Dermis blood vessel endothelial cell (primary cell): ENCODE measurements at places on chromosomes 2 and 18. TPM values are rescaled to one million over a fixed set of nuclear protein-coding genes. Genes with fewer than 3 reads are reported as not detected.

DNA sequence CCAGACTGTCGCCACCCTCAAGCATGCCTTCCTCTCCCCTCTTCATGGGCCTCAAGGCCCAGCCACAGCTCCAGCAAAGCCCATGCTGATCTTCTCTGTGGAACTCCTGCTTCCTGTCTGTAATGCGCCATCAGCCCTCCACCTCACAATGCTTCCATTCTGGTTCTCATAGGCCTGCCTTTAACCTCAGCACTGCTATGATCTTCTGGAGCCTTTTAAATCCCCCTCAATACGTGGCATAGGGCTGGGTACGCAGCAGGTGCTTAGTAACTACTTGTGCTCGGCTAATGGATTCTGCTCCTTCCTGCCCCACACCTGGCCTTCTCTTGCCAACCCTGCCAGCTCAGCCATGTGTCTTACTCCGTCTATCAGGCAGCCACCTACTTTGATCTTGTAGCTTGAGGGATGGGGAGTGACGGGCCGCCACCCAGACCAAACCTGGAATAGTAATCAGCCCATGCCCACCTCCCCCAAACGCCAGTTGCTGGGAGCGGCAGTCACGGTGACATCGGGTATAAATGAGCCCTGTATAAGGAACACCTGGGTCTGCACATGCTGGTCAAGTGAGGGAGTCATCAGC, 106.7 kb upstream of the MCFD2 start:
- no peak for DNase-seq

GRCh38 chr2:156380117-156380645, 47.7 kb upstream of the NR4A2 start:
- no peak for DNase-seq

Gene TBR1
- total RNA-seq, result not detected in 2 replicates

Gene STK36
- total RNA-seq, result 11.5 and 15.3 TPM in 2 replicates

Gene GCG
- not detected in 2 replicates for total RNA-seq

DNA sequence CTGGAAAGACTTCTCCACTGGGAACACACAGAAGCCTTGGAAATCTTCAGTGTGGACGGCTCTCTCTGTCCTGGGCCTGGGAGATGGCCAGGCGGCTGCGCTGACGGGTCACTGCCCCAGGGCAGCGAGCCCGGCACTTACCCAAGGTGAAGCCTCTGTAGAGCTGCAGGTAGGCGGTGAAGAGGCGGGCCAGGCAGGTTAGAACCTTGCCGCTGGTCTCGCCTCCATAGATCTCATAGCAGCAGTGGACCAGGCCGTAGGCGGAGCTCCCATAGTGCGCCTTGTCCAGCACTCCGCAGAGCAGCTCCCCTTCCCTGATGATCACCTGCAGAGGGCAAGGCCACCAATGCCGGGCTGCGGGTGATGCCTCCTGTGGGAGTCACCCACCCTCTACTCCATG, 53.0 kb downstream of the POLR1A start:
- no peak for DNase-seq

DNA sequence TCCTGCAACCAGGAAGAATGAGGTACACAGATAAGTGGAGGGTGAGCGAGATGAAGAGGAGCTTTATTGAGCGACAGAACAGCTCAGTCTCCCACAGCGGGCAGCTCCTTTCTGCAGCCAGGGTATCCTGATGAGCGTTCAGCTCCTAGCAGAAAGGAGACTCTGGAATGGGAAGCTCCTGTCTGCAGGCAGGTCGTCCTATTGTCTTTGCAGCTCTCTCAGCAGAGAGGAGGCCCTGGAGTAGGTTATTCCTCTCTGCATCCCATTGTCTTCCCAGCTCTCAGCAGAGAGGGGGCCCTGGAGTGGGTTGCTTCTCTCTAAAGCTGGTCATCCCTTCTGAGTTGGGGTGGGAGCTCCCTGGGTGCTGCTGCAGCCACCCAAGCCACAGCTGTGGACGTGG, 41.2 kb downstream of the TAF1B start:
- DNase-seq, result no peak

DNA sequence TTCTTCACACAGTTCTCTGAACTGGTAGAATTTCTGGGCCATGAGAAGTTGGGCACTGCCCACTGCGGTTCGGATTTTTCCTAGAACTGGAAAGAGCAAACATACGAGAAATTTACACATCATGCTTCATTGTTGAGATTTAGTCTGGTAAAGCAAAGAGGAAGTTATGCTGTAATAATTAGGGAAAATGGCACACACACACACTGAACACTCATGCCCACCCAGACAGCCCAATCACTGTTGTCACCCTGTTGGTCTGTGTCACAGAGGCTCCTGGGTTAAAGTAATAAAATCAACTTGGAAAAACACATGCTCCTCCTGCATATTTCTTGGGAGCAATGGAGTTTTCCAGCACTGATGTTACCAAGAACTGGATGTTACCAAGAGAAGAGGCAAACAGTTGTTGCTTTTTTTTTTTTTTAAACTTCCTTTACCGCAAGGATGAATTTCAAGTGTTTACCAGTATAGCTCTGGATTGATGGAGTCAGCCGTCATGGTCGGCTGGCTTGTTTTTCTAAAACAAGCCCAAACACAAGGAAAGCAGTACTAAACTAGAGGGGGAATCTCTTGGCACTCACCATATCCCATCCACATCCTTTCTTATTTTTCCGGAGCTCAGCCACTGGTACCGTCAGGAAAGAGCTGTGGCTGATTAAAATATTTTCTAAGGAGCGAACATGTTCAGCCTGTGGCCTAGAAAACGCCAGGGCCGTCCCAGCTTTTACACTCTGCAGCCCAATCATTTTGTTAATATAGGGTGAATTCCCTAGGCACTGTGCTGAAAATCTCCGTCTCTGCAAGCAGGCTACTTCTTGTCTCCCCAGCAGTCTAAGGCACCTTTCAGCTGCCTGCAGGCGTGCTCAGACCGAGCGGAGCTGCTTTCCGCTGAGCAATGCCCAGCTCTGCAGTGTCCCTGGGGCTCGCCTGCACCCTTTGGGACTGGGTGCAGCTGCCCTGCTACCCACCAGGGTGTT, 58.9 kb downstream of the TGIF1 start:
- DNase-seq, result no peak

GRCh38 chr2:218327451-218328210, 29.0 kb upstream of the CATIP start:
- DNase-seq, result no peak

DNA sequence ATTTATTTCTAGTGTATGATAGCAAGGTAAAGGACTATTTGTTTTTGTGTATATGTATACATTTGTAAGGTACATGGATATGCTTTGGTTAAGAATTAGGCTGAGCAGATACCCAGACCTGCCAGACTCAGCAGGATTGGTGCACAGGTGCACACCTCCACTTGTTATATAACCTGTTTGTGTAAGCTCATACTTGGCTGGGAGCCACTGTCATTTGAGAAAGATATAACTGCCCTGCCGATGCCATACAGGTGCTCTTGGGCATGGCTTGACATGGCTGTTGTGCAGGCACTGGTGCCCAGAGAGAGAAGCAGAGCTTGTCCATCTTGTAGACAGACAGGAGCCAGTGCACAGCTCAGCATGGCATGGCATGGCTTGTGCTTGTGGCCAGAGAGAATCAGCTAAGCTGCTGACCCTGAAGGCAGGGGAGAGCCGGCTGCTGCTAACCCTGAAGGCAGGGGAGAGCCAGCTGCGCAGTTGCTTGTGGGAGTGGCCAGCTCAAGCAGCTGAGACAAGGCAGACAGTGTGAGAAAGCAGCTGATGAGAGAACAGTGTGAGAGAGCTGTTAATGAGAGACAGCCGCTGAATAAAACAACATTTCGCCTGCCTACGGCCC, 136.5 kb downstream of the RNF144A start:
- DNase-seq, result no peak

Gene TWIST2
- total RNA-seq, result 0.56 TPM in 1 of 2 replicates, not detected in the other

DNA sequence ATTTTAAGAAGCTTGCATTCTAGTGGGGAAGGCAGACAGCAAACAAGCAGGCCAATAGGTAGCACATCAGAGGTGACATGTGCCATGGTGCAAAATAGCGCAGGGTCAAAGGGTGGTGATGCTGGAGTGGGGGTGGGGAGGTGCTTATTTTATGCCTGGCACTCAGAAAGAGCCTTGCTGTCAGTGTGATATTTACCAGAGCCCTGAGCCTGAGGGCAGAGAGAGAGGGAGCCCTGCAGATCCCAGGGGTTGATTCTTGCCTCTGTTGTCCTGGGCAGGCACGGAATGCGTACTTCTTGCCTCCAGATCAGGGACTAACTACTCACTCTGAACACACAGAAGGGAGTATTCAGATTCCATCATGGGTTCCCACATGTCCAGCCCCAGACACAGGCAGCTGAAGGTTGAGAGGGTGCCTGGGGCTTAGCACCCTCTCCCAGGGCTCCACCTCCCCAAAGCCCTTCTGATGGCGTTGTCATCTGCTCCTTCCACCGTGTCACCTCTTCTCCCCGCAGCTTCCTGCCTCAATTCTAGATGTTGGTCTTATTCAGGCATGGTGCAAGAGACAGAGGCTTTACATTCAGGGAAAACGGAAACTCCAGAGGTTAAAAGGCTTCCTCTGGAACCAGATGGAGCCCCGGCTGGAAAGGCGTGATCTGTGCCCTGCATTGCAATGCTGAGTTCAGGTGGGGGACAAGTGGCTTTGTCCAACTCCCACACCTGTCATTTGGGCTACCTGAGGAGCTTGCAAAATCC, 252.3 kb downstream of the HAUS1 start:
- no peak for DNase-seq

Gene ANKRD30BL
- not detected in 2 replicates for total RNA-seq

DNA sequence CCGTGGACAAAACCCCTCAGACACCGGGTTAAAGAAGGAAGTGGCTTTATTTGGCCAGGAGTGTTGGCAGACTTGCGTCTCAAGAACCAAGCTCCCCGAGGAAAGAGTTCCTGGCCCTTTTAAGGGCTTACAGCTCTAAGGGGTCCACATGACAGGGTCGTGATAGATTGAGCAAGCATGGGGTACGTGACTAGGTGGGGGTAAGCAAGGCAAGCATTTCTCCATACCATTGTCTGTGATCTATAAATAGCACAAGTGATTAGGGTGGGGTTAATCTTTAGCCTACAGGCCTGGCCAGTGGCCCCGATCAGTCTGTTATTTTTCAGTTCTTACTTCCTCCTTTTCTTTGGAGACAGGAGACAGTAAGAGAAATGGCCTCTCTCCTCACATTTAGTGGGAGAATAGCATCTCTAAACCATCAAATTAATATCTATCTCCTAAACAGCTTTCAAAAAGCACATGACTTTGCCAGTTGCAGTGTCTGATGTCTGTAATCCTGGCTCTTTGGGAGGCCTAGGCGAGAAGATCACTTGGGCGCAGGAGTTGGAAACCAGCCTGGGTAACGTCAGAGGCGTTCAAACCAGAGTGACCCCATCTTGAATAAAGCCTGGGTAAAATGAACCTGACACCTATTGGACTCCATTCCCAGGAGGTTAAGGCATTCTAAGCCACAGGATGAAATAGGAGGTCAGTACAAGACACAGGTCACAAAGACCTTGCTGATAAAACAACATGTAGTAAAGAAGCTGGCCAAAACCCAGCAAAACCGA, 18.3 kb upstream of the CNOT11 start:
- no peak for DNase-seq

DNA sequence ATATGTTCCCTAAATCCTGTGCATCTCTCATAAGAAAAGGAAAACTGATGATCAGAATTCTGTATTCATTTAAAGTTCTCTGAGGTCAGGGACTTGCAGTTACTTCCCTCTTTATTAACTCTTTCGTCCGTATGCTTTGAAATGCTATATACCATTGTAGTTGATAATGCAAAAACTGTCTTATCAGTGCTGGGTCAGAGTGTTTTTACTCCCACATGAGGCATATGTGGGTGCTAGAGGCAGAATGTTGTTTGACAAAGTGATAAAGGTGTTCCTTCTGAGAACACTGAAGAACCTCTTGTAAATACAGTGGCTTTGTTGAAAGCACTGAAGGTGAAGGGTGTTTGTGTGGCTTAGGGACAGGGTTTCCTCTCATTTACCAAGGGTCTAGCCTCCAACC, 136.5 kb upstream of the NFATC1 start:
- no peak for DNase-seq

Gene HRH4
- 0.19 TPM in 1 of 2 replicates, not detected in the other for total RNA-seq

GRCh38 chr2:12718711-12719399, 2.1 kb downstream of the TRIB2 start:
- peak; percentile 42 for DNase-seq

DNA sequence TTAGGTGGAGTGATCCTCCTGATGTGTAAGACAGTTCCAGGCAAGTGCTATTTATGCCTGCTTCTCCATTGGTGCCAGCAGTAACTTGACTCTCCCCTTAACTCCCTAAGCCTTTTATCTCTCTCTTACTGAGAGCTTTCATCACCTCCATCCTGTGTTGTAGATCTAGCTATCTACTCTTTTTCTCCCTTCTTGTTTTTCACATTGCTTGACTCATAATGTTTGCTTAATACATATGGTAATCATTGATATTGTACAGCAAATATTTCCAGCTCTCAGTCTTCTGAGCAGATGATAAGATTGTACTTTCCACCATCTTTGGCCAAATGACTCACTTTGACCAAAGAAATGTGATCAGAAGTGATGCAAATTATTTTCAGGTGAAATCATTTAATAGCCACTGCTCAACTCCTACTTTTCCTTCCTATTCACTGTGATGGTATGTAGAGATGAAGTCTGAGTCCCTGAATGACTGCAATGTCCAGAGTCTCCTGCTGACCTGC, 165.0 kb downstream of the PLCL1 start:
- no peak for DNase-seq

DNA sequence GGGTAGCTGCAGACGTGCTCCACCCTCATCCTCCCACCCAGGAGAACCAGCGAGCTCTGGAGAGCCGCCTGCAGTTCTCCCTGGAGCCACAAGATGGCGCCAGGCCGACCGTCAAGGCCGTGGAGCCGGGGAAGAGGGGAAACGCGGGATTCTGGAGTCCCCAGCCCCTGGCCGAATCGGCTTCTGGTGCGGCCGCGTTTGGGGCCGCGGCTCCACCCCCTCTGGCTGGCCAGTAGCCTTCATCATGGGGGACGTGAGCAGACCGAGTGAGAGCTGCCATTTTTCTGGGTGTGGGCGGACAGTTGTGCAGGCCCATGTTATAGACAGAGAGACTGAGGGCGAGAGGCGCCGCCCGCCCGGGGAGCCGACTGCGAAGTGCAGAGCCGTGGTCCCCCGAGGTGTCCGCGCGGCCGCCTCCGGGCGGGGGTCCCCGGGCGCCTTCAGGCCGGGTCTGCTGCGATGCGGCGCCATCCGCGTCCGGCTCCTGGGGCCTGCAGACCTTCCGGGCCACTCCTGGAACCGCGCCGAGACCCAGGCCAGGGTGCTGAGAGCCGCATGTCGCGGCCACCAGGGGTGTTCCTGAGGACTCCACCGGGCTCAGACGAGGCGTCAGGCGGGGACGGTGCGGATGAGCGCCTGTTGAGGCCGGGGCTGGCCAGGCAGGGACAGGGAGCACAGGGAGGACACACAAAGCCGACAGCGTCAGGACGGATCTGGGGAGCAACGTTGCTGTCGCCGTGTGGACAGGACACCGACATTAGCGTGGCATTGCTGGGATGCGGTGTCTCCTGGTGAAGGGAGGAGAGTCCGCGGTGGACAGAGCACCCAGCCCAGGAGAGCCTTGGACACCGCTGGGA, 418.2 kb upstream of the HS6ST1 start:
- peak; percentile 79 for DNase-seq

- no peak for DNase-seq
Observed at GRCh38 chr2:226187616-226188015, 612.0 kb downstream of the IRS1 start.

Gene SLC9A4
- total RNA-seq, result not detected in 2 replicates
